ENCODE measurements at places on chromosomes 3 and 15.

- no peak for DNase-seq
Measured at GRCh38 chr3:15787941-15788340, 9.8 kb downstream of the ANKRD28 start.

DNA sequence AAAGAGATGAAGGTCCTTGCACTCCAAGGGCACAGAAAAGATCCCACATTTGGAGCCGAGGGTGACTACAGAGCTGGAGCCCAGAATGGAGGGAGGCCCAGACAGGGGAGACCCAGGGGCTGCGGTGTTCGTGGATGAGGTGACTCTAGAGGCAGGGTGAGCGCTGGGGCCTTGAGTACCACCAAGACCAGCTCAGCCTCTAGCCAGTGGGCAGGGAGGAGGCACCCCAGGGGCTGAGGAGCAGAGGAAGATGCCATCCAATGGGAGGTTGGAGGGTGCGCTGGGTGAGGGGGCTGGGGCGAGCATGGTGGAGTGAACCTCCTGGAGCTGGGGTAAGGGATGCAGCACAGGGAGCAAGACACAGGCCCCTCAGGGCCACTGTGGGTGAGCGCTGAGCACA, 13.3 kb downstream of the RRP9 start:
- no peak for DNase-seq

DNA sequence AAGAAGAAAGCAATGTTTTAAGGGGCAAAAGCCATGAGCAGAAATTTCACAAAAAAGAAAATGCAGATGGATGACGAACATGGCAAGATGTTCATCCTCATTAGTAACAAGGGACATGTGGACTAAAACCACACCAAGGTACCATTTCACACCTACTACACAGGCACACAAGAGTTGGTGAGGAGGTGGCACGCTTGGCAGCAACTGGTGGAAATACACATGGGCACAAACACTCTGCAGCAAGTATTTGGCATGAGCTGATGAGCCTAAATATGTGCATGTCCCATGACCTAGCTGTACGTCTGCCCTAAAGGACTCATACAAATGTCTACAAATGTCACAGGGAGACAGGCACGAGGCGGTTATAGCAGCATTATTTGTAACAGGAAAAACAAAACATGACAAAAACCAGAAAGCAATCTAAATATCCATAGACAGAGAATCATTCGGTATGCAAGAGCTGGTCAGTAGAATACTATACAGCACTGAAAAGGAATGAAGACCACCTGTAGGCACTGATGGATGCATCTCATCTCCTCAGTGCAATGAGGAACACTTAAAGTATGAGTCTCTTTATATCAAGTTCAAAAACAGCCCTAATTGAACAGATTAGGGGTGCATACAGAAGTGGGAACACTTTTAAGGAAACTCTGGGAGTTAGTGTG, 11.5 kb upstream of the FBLN2 start:
- no peak for DNase-seq

- DNase-seq: no peak
Measured at GRCh38 chr3:32699429-32699828, 14.4 kb downstream of the CNOT10 start.

DNA sequence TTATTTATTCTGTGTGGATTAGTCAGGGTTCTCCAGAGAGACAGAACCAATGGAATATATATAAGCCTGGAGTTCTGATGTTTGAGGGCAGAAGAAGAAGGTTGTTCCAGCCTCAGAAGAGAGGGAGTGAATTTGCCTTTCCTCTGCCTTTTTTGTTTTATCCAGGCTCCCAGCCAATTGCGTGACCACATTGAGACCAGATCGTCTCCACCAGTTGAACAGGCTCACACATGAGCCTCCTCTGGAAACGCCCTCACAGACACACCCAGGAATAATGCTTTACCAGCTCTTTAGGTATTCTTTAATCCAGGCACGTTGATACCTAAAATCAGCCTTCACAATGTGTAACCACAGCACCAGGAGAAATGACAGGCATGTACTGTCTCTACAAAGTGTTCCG, 923.1 kb downstream of the TBL1XR1 start:
- DNase-seq: peak; percentile 98

GRCh38 chr3:73049319-73049718, 12.1 kb upstream of the EBLN2 start:
- DNase-seq: no peak

- no peak for DNase-seq
Measured at GRCh38 chr3:136428167-136428566, 178.0 kb downstream of the PCCB start.

- DNase-seq: no peak
Measured at GRCh38 chr15:90820481-90820880, 47.9 kb upstream of the FURIN start.

GRCh38 chr15:101057841-101058407, 138.8 kb downstream of the LRRK1 start:
- DNase-seq: no peak

DNA sequence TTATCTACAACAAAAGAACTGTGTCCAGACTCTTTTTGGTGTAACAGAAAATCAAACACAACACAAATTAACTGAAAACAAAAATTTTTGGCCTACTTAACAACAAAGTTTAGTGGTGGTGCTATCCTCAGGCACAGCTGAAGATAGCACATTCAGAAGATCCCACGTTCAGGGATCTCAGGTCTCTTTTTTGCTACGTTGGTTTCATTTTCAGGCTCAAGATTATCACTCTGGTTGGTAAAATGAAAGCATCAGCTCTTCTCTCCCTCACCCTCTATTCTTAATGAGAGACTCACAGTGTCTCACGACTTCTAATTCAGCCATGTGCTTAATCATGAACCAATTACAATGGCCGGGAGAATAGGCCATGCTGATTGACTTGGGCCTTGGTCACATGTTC, 146.9 kb upstream of the PTPRG start:
- DNase-seq: no peak

DNA sequence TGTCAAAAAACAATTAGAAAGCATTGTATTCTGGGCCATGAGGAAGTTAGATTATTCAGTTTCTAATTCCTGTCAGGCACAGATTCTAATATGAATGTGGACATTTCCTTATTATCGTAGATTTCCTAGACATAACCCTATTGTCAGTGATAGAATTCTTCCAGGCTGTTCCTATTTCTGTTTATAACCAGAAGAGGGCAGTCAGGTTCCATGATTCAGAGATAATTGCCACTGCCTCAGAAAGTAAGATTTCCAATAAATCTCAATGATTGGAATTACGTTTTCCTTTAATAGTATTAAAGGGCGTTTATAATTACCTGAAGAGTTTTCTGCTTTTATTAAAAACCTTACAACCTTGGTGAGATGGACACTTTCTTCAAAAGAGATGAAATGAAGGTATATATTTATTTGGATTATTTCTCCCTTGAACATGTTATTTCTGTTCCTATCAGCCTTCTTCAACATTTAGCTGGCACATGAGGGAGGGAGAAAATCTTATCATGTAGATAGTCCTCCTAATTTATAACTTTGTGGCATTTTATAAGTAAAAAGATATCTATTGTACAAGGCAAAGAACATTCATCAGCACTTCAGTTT, 439.2 kb downstream of the MCTP2 start:
- DNase-seq: no peak

DNA sequence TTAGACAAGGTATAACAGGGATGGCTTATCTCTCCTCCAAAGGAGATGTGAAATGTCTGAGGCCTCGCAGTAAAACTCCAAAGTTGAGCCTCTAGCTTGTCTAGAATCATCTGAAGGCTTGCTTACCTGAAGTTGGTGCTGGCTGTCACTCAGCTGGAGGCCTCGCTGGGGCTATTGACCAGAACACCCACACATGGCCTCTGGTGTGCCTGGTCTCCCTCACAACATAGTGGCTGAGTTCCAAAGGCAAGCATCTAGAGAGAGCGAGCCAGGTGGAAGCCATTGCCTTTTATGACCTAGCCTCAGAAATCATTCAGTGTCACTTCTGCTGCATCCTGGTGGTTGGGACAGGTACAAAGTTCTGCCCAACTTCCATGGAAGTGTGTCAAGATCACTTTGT, 17.4 kb upstream of the RNU6-1 start:
- DNase-seq: no peak

GRCh38 chr15:70715840-70716485, 47.4 kb downstream of the UACA start:
- DNase-seq: no peak

GRCh38 chr3:194204042-194204987, 68.4 kb downstream of the HES1 start:
- no peak for DNase-seq

- no peak for DNase-seq
Measured at GRCh38 chr3:38657369-38657768, 7.9 kb upstream of the SCN5A start.

DNA sequence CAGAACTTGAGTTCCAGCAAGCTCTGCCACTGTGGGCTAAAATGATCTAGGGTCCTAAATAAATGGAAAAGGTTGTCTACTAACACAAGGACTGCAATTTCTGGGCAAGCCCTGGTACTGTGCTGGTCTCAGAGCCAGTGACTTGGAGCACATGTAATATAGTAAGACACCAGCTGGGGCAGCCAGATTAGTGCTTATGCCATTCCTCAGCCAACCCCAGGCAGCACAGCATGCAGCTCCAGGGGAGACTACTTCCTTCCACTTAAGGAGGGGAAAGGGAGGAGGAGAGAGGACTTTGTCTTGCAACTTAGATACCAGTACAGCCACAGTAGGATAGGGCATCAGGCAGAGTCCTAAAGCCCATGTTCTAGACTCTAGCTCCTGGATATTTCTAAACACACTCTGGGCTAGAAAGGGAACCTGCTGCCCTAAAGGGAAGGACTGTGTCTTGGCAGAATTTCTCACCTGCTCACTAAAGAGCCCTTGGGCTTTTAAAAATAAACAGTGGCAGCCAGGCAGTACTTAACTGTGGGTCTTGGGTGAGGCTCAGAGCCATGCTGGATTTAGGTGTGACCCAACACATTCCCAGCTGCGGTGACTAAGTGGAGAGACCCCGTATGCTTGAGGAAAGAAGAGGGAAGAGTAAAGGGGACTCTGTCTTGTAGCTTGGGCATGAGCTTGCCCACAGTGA, 223.7 kb upstream of the BCHE start:
- no peak for DNase-seq

- DNase-seq: no peak
Measured at GRCh38 chr3:129505341-129505740, 23.1 kb upstream of the RHO start.

DNA sequence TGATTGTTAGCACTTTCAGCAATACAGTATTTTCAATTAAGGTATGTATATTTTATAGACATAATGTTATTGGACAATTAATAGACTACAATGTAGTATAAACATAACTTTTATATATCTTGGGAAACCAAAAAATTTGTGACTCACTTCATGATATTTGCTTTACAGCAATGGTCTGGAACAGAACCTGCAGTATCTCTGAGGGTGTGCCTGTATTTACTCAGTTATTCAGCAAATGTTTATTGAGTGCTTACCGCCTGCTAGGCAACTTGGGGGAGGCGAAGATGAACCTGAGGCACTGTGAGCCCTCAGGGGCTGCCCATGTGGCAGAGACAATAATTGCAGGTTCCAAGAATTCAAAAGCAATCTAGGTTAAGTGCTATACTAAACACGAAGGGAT, 144.8 kb downstream of the GABRB3 start:
- DNase-seq: no peak

DNA sequence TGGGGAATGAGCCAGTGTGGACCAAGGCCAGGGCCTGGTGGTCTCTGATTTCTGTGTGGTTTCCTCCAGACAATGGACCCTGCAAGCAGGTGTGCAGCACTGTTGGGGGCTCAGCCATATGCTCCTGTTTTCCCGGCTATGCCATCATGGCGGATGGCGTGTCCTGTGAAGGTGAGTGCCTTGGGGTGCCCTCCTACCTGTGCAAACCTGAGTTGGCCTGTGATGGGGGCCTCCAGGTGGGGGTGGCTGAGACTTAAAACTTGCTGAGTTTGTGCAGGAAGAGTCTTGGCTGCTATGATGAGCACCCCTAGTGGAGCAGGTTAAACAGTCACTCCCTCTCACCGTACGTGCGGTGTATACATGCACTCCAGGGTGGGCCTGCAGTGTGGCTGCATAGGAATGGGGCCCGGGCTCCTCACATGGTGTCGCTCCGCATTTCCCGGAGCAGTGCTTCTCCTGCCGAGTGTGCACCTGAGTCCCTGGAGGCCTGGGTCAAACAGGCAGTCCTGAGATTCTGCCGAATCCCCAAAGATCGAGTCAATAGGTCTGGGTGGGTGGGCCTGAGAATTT, 70.8 kb downstream of the FBLN2 start:
- no peak for DNase-seq

DNA sequence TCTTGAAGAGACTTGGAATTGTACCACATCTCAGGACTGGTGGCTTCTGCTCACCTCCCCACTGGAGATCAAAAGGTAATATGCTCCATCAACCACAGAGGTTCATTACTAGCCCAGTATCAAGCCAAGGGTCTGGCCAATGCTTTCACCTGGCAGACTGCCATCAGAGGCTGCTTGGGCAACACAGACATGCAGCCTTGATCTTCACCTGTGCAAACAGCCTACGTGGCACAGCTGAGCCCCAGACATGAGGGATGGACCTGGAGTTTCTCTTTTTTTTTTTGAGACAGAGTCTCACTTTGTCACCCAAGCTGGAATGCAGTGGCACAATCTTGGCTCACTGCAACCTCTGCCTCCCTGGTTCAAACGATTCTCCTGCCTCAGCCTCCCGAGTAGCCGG, 105.6 kb upstream of the HES1 start:
- DNase-seq: no peak

GRCh38 chr3:153060346-153060745, 101.7 kb upstream of the RAP2B start:
- no peak for DNase-seq

DNA sequence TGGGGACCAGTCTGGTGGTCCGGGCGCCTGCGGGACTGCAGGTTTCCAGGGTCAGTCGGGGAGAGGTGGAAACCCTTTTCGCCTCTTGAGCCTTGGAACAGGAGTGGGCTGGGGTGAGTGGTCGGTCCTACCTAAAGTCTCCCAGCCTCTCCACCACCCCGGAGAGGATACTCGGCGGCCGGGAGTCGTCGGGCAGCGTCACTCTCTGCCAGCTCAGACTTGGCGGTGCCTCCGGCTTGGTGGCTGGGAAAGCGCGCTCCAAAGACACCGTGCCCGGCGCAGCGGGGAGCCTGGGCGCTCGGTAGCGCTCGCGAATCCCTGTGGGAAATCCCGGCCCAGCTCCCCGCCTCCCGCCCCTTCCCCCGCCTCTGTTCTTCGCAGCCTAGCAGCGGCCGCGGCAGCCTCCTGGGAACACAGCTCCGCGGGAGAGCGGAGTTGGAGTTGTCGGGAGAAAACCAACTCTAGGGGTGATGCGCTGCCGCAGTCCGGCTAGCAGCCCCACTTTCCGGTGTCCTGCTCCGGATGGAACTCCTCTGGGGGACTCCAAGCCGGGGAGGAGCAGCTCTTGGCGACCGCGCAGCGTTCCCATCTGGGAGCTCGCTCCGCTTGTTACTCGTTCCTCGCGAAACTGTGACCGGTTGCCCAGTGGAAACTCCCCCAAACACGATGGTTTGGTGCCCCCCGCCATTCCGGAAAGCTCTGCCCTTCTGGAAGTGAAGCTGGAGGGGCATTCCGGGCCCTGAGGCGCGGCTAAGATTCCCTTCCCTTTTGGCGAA, 1.4 kb downstream of the EPHB1 start:
- no peak for DNase-seq

DNA sequence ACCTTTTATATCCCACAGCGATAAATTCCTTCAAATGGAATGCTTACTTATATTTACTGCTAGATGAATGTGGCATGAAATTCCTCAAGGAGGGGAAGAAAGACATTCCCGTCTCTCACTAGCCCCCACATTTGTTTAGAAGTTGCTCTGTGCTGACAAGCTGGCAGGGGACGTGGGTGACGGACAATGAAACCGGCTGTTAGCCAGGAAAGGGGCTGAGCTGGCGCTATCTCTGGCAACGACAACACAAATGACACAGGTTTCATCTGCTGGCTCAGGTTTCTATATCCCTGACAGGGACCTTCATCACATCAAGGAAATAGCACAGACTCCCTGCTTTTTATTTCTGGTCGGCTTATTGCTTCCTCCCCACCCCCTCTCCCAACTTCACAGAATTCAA, 15.8 kb downstream of the RUVBL1 start:
- no peak for DNase-seq
